Stomach (tissue), 19 donors: ENCODE measurements at places on chromosomes 16 and 17. TPM values are rescaled to one million over a fixed set of nuclear protein-coding genes. Genes with fewer than 3 reads are reported as not detected.

DNA sequence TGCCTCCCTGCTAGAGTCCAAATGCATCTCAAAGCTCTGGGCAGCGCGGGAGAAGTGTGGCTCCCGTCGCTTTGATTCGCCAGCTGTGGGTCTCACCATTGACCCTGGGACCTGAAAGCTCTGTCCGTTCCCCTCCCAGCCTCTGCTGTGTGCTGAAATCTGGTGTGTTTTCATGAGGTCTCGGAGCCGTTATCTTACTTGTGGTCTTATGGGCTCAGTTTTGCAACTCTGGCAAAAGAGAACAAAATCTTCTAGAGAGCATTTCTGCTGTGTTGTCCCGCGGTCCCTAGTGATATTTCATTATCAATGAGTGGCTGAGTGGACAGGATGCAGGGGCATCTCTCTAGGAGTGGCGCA is 13.3 kb downstream of the CRISPLD2 start:
- no peak overlapping the region for H3K4me3 ChIP-seq
- no peak for DNase-seq
- peak overlapping the region; percentile 96 for H3K27ac ChIP-seq
- H3K36me3 ChIP-seq: no peaks in the 10 kb centered on the region
- peaks cover 4% of the 10 kb centered on the region for H3K27me3 ChIP-seq

GRCh38 chr16:15949210-15950160 is at the start of gene ABCC1:
TSS of gene ABCC1 (plus strand) at chr16:15949616. CDS start at chr16:15949752, 136 bp downstream.
- H3K4me1 ChIP-seq: peaks cover 58% of the 10 kb centered on the region
- DNase-seq: peak; percentile 57
- peak within 1 kb of the TSS; percentile 87 for H3K4me3 ChIP-seq
- peak within 1 kb of the TSS; percentile 91 for H3K27ac ChIP-seq

GRCh38 chr17:47693731-47694580 is at the start of gene TBKBP1:
TSS of gene TBKBP1 (plus strand) at chr17:47694161. CDS start at chr17:47696113, 1,952 bp downstream.
- peak; percentile 91 for DNase-seq
- peaks cover 45% of the 10 kb centered on the region for H3K4me1 ChIP-seq
- H3K36me3 ChIP-seq: peaks cover 16% of the 10 kb centered on the region
- peak within 1 kb of the TSS; percentile 97 for H3K4me3 ChIP-seq
- H3K27me3 ChIP-seq: no peaks in the 10 kb centered on the region

- DNase-seq: no peak
- H3K4me1 ChIP-seq: peaks cover 21% of the 10 kb centered on the region
- H3K27ac ChIP-seq: no peak overlapping the region
- H3K36me3 ChIP-seq: no peaks in the 10 kb centered on the region
- peak overlapping the region; percentile 74 for H3K4me3 ChIP-seq
Observed at GRCh38 chr17:37488009-37488604, 1.6 kb upstream of the DUSP14 start.

- DNase-seq: no peak
- H3K27ac ChIP-seq: no peak overlapping the region
- no peak overlapping the region for H3K4me3 ChIP-seq
Observed at GRCh38 chr16:51156807-51157200, 5.7 kb upstream of the SALL1 start.

- DNase-seq: no peak
- H3K4me3 ChIP-seq: no peak overlapping the region
Observed at GRCh38 chr16:89338863-89339262, 121.4 kb downstream of the ZNF778 start.

DNA sequence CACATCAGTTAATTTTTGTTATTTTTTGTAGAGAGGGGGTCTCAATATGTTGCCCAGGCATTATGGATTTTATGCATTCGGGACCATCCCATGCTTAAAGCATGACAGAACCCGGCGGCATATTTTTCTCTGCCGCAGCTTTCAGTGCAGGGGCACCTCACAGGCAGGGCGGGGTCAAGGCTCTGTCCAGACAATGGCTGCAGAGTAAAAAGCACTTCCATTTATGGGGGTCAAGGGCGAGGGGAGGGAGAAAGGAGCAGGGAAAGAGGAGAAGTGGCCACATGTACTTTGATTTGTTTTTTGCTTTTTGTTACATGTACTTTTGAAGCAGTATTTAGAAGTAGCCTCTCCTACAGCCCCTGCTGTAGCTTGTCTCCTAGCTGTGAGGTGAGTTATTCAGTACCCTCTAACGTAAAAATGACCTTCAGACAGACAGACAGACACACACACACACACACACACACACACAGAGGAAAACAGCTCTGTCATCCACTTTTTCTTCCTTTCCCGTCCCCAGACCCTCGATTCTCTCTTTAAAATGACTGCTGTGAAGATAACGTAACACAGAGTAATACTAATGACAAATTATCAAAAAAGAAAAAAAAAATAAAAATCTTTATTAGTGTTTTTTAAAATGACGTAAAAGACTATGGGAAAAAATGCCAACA is 856 bp upstream of the SCPEP1 start:
- peak overlapping the region; percentile 65 for H3K27ac ChIP-seq
- DNase-seq: no peak
- H3K36me3 ChIP-seq: no peaks in the 10 kb centered on the region
- H3K4me1 ChIP-seq: peaks cover 11% of the 10 kb centered on the region

GRCh38 chr17:17612085-17613022 is 20.8 kb upstream of the PEMT start:
- no peak overlapping the region for H3K27ac ChIP-seq
- no peaks in the 10 kb centered on the region for H3K4me1 ChIP-seq
- DNase-seq: no peak

GRCh38 chr17:29196769-29197515 is 16.7 kb upstream of the MYO18A start:
- H3K27ac ChIP-seq: no peak overlapping the region
- H3K4me3 ChIP-seq: no peak overlapping the region
- H3K36me3 ChIP-seq: no peaks in the 10 kb centered on the region
- no peaks in the 10 kb centered on the region for H3K4me1 ChIP-seq
- H3K27me3 ChIP-seq: no peaks in the 10 kb centered on the region

Gene C17orf50
- total RNA-seq: not detected
